G401 (cell line): ENCODE measurements at places on chromosomes 12 and 14.

DNA sequence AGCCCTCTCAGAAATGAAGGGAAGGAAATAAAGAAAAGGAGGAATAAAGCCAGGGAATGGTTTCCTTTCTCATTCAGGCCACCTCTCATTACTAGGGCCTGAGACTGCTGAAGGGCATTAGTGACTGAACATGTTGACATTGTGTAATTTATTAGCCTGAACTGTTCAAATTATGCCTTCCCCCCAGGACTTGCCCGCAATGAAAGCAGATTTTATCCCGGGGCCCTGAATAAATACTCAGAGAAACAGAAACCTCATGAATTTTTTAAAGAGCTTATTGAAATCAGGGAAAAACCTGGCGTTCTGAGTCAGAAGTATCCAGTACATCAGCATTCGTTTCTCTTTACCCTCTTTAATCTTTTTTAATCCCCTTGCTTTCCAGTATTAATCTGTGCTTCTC lies 35.9 kb upstream of the WSCD2 start:
- no peak for DNase-seq

- no peak for DNase-seq
Measured at GRCh38 chr14:90722590-90722989, 93.6 kb downstream of the TTC7B start.

GRCh38 chr12:4383304-4383865 lies 3.9 kb upstream of the FGF23 start:
- no peak for DNase-seq

DNA sequence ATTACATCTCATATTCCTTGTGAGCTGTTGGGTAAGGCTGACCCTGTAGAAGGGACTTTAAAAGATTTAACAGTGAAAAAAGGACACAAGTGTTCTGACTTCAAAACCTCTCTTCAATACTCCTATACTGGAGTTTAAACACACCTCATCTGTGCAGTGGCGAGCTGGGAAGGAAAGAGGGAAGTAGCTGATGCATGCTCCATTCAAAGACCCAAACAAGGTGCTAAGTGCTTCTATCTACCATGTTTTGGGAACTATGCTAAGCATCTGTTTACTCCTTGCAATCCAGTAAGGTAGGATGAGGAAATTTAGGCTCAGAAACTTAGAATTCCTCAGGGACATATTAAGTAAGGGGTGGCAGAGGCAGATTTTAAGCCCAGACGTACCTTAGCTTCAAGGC lies 16.4 kb upstream of the DNM1L start:
- DNase-seq, result no peak

DNA sequence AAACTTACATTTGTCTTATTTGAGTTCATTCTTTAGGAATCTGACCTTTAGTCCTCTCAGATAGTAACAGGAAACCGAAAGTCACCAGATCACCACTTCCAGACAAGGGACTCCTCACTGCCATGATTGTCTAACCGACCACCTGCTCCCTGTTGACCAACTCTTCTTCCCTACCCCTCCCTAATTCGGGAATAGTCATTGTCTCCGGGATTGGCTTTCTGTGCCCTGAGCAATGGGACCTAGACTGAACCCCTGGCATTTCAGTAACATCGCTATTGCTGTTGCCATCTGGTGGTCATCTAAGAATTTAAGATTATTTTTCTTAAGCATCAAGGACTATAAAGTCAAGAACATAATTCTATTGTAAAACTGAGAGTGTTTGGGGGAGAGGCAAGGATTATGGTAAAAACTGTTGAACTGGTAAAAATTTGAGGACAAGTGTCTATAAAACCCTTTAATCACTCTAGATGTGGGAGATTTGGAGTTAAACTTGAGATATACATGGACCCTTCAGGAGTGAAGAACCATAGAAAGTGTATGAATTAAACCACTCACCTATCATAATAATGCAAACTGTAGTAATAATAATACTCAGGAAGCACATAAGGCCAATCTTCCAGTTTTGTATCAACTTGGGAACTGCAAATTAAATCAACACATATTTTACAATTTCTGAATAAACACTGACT lies 6.3 kb downstream of the CLEC2A start:
- DNase-seq, result peak; percentile 11

GRCh38 chr12:92290350-92290695 lies 144.7 kb upstream of the BTG1 start:
- DNase-seq, result peak; percentile 14

GRCh38 chr12:43072431-43072830 lies 479.6 kb downstream of the ADAMTS20 start:
- no peak for DNase-seq

- no peak for DNase-seq
Measured at GRCh38 chr12:4069670-4070010, 196.4 kb upstream of the PARP11 start.

DNA sequence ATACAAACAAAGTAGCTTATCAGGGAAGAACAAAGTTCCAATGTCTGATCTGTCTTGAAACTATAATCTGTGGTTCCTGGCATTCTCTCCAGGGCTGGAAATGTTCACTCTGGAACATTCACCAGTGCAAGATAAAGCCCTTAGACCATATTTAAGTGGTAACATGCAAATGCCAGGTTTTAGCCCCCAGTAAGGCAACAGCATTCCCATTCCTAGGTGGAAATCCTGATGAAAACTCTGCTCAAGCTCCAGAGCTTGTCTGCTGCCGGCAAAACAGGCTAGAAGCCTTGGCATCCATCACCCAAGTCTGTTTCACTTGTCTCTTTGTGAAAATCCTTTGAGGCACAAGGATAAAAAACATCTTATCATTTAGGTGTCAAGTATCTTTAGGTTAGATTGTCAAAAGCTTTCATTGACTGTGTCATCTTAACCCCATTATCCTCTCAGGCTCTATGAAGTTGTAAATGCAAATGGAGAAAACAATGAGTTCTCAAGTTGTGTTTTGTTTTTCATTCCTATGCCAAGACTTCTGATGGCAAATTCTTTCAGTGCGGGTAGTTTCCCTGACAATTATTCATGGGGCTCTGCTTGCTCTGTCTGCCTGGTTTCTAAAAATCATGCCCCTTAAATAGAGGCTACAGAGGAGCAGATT lies 344.7 kb downstream of the NELL2 start:
- no peak for DNase-seq

GRCh38 chr14:54503486-54503885 lies 6.2 kb upstream of the CGRRF1 start:
- peak; percentile 19 for DNase-seq

- no peak for DNase-seq
Measured at GRCh38 chr12:46804054-46804453, 21.7 kb downstream of the SLC38A4 start.

- no peak for DNase-seq
Measured at GRCh38 chr12:116880817-116881324, 370 bp downstream of the HRK start.

- DNase-seq, result no peak
Measured at GRCh38 chr14:36243183-36243582, 66.7 kb upstream of the PTCSC3 start.

GRCh38 chr14:53842938-53843337 lies 113.7 kb downstream of the BMP4 start:
- DNase-seq, result no peak

DNA sequence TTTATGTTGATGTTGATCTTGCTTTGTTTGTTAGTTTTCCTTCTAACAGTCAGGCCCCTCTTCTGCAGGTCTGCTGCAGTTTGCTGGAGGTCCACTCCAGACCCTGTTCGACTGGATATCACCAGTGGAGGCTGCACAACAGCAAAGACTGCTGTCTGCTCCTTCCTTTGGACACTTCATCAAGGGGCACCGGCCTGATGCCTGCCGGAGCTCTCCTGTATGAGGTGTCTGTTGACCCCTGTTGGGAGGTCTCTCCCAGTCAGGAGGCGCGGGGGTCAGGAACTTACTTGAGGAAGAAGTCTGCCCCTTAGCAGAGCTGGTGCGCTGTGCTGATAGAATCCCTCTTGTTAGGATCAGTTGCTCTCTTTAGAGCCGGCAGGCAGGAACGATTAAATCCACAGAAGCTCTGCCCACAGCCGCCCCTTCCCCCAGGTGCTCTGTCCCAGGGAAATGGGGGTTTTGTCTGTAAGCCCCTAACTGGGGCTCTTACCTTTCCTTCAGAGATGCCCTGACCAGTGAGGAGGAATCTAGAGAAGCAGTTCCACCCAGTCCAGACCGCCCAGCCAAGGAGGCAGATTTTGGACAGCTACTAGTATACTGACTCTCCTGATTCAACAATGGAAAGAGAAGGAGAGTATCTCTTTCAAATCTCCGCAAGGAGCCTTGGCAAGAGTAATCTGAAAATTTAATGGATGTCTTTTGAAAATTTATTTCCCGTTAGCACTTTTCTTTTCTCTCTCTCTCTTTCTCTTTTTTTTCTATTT lies 25.2 kb downstream of the MIA2 start:
- DNase-seq, result no peak

DNA sequence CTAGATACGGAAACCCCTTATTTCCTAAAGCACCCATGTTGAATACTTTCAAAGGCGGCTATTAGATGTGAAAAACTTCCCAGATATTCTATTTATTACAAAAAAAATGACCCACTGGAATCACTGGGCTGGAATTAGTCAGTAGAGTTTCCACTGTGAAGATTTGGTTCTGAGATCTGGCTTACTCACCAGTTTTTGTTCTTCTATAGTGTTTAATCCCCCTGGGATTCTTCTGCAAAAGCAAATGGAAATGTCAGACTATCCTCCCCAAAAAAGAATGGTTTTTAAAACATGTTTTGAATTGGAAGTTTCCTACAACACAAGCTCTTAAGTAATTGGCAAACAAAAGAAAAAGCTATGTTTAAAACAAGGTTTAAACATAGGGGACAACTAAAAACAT lies 166.4 kb downstream of the STXBP6 start:
- DNase-seq, result no peak

GRCh38 chr14:21860172-21860571 lies 186.6 kb upstream of the OR4E1 start:
- DNase-seq, result no peak

GRCh38 chr12:72273499-72273837 lies 1.3 kb downstream of the TRHDE start:
- DNase-seq, result no peak

- DNase-seq, result no peak
Measured at GRCh38 chr14:31703056-31703455, 141.9 kb downstream of the NUBPL start.

- no peak for DNase-seq
Measured at GRCh38 chr12:93032758-93033157, 103.7 kb upstream of the EEA1 start.

DNA sequence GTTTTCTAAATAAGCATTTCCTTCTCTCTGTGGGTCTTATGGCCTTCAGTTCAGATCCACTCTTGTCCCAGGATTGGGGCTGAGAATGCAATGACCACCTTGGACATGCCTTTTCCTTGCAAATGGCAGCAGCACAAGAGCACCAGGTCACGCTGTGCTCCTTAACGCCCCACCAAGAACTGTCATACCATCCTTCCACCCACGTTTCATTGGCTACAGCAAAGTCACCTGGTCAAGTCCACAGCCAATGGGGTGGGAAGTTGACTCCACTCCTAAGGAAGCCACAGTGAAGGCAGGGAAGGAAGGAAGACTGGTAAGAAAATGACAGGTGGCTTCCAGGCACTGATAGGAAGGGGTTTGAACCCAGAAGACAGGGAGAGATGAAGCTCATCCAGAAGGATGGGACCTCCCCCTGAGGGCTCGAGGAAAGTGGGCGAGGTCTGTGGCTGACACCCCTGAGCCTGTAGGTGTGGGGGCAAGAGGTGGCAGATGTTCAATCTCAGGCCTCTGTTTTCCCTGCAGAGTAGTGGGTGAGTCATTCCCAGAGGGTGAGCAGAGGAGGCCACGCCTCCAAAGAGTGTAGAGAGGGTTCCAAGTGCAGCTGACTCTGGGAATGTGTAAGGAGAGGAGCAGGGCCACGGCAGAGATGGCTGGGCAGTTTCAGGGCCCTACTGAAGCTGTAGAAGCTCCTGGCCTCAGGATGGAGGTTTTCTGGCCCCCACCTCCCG lies 113.5 kb upstream of the VRK1 start:
- no peak for DNase-seq
